A375 (cell line): ENCODE measurements at places on chromosomes 1 and 21. TPM values are rescaled to one million over a fixed set of nuclear protein-coding genes. Genes with fewer than 3 reads are reported as not detected.

Gene TRIM45
- total RNA-seq, result 2.4 and 5.9 TPM in 2 replicates

Gene FAM72D
- 11.4 and 14.5 TPM in 2 replicates for total RNA-seq

Gene ELF3
- 1.1 and 1.7 TPM in 2 replicates for total RNA-seq

Gene TMPRSS15
- total RNA-seq, result 35.2 and 37.9 TPM in 2 replicates

Gene IQCC
- 5.8 and 6.1 TPM in 2 replicates for total RNA-seq

Gene MX2
- 58.7 and 63.4 TPM in 2 replicates for total RNA-seq

Gene CELA3A
- not detected in 2 replicates for total RNA-seq

Gene CR1L
- total RNA-seq, result not detected in 2 replicates

Gene KCNE1
- 2.2 and 2.8 TPM in 2 replicates for total RNA-seq

Gene GSTM2
- 2.9 and 5.3 TPM in 2 replicates for total RNA-seq

Gene HTR6
- total RNA-seq, result 0.15 and 0.27 TPM in 2 replicates

Gene AQP10
- not detected in 2 replicates for total RNA-seq

Gene MMEL1
- not detected in 2 replicates for total RNA-seq

Gene AGT
- not detected in 2 replicates for total RNA-seq

Gene ESPN
- 12.2 and 15.3 TPM in 2 replicates for total RNA-seq

Gene CR1
- not detected in 2 replicates for total RNA-seq

Gene CNIH3
- 4.4 and 11.2 TPM in 2 replicates for total RNA-seq

Gene CD52
- total RNA-seq, result 0.41 TPM in 1 of 2 replicates, not detected in the other

Gene CDC73
- total RNA-seq, result 25.0 and 36.1 TPM in 2 replicates

Gene HSPA13
- 27.3 and 31.1 TPM in 2 replicates for total RNA-seq

Gene WNT4
- not detected in 2 replicates for total RNA-seq

Gene BGLAP
- total RNA-seq, result 2.2 and 5.1 TPM in 2 replicates

Gene TNNI3K
- total RNA-seq, result 0.23 TPM in 1 of 2 replicates, not detected in the other

Gene PTPRF
- 48.7 and 58.2 TPM in 2 replicates for total RNA-seq

Gene SH3BGR
- 1.0 and 13.8 TPM in 2 replicates for total RNA-seq

Gene ASCL5
- not detected in 2 replicates for total RNA-seq

Gene UTS2
- total RNA-seq, result not detected in 2 replicates

Gene PATJ
- total RNA-seq, result 1.9 and 4.2 TPM in 2 replicates

Gene IL19
- total RNA-seq, result not detected in 2 replicates

Gene MIXL1
- total RNA-seq, result not detected in 2 replicates

Gene CSMD2
- total RNA-seq, result 0.60 and 0.90 TPM in 2 replicates

Gene FOXD3
- 6.1 TPM in 2 replicates for total RNA-seq

Gene VHLL
- total RNA-seq, result 0.19 TPM in 1 of 2 replicates, not detected in the other

Gene ZNF648
- total RNA-seq, result 0.27 and 0.38 TPM in 2 replicates

Gene FCRL4
- total RNA-seq, result not detected in 2 replicates

Gene YTHDF2
- 59.2 TPM in 2 replicates for total RNA-seq

Gene PGLYRP4
- total RNA-seq, result not detected in 2 replicates

Gene PLA2G2F
- not detected in 2 replicates for total RNA-seq

Gene GNG4
- 16.3 and 23.9 TPM in 2 replicates for total RNA-seq

Gene THEMIS2
- total RNA-seq, result 3.4 and 6.0 TPM in 2 replicates

Gene PAPPA2
- total RNA-seq, result 0.24 and 0.26 TPM in 2 replicates

Gene CFHR2
- not detected in 2 replicates for total RNA-seq

Gene TMEM52
- total RNA-seq, result 1.2 TPM in 1 of 2 replicates, not detected in the other

Gene KDF1
- not detected in 2 replicates for total RNA-seq

Gene LYPD8
- total RNA-seq, result 0.56 TPM in 1 of 2 replicates, not detected in the other

Gene LRRC3
- total RNA-seq, result 0.08 and 0.11 TPM in 2 replicates

Gene FAM43B
- total RNA-seq, result not detected in 2 replicates

Gene HAPLN2
- total RNA-seq, result not detected in 2 replicates

Gene DMRTB1
- total RNA-seq, result not detected in 2 replicates

Gene OPRD1
- 6.7 and 6.9 TPM in 2 replicates for total RNA-seq
